ENCODE measurements at places on chromosomes 5 and 9.

DNA sequence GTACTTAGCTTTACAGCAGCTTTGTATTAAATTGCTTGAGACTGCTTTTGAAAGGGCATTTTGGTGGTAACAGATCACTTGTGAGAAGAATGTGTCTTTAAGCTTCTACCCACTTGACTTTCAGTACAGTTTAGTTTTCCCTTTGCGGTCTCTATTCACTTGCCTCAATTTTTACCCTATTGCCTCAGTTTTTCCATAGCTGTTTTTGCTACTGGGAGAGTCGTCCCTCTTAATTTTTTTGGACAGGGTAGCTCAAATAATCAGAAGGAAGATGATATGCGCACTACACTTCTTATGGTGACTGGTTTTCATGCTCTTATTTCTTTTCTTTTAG is 18.8 kb downstream of the UGCG start:
- no peak for DNase-seq

DNA sequence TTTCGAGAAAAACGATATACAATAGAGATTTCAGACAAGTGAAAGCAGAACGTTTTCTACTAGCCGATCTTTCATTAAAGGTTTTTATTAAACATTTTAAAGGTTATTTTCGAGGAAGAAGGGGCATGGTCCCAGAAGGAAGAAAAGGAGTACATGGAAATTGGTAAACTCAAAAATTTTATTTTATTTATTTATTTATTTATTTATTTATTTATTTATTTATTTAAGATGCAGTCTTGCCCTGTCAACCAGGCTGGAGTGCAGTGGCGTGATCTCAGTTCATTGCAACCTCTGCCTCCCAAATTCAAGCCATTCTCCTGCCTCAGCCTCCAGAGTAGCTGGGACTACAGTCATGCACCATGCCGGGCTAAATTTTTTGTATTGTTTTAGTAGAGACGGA is 77.4 kb downstream of the RANBP17 start:
- DNase-seq = no peak

- no peak for DNase-seq
Observed at GRCh38 chr5:127092690-127093089, 19.4 kb upstream of the C5orf63 start.

DNA sequence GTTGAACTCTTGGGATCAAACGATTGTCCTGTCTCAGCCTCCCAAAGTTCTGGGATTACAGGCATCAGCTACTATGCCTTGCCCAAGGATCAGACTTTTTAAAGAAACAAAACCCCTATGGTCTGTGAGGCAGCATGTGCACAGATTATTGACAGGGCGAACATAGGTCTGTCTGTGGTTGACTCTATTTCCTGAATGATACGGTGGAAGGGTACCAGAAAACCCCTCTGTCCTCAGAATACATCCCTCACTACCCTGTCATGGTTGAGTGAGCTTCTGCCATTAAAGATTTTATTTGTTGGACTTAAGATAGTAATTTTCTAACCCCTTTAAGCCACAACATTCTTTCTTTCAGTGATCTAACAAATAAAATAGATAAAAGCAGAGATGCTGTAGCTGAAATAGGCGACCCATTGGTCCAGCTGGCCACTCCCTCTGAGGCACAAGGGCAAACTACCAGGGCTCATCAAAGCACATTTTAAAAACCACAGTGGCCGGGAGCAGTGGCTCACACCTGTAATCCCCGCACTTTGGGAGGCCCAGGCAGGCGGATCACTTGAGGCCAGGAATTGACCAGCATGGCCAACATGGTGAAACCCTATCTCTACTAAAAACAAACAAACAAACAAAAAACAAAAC is 84.9 kb upstream of the ANKRD55 start:
- DNase-seq = no peak

DNA sequence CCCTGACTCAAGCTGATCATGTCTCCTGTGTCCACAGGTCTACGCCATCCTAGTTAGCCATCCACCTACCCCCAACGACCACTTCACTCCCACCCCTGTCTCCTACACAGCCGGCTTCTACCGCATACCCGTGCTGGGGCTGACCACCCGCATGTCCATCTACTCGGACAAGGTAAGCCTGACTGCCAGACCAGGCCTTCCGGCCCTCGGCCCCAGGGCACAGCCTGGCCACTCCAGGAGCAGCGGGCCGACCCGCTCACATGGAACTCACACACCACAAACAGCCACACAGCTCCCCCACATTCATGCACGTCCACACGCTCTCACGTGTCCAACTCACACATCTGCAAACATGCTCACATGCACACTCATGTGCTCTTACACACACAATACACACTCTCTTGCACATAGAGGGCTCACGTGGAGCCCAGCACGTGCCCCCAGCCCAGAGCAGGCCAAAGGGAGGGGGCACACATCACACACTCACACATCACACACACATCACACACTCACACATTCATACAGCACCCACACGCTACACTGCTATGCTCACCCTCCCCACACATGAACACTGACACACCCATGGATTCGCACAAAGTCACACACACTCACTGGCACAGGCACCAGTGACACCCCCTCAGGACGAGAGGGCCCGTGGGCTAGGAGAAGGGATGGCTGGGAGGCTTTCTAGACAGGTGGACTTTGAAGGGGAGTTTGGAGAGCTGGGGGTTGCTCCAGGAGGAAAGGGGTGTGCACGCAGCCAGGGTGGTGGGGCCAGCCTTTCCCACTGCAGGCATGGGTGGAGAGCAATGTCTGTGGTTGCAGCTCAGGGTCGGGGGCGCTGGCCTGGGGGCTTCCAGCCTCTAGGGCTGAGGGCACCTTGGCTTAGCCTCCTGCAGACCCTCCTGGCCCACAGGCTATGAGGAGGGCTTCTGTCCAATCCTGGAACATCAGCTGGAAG is 3.3 kb downstream of the GRIN1 start:
- no peak for DNase-seq

DNA sequence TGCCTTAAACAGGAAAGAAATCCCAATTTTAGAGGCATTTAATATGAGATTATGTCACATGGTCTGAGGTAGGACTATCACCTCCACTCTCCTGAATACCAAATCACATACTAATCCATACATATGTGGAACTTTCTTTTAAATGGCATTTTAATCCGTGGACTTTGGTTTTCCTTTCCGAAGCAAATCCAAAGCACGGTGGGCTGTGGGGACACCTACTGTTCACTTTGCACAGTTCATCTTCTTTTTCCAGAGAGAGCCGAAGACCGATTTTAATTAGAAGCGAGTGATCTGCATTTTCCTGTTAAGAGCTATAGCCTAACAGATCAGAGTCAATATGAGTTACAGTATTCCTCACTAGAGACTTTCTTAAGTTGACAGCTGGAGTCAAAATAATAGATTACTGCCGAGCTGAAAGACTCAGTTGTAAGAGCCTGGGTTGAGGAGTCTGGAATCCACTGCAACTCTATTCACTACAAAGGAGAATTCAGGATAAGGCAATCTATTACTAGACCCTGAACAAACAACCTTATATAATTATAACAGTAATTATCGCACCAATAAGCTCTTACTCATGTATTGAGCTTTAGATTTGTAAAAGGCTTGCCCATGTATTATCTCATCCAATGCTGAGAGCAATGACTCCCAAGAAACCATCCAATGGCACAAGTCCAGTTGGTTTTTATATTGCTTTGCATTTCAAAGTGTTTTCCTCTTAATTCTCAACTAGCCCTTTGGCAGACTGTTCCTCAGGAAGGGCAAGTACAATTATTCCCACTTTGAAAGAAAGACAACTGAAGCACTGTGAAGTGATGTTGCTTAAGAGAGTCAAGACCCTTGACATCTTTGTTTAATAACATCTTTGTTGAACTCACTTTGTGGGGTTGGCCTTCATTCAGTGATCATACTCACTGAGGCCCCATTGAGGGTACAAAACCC is 144.7 kb downstream of the TRPM6 start:
- DNase-seq = no peak

DNA sequence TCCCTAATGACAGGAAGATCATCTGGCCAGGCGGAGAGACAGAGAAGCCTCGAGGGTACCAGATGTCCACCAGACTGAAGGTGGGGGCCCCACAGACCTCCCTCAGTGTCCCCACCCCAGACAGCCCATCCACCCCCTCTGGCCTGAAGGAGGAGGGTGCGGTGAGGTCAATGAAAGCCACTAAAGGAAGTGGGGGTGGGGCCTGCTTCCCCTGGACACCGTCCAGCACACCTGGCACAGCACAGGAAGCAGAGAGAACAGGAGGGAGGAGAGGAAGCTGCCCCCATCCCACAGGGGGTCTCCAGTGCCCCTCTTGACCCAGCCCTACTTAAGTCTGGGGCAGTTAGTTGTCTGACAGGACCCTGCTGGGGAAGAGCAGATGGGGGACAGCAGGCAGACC is 11.2 kb downstream of the LRRC26 start:
- no peak for DNase-seq

DNA sequence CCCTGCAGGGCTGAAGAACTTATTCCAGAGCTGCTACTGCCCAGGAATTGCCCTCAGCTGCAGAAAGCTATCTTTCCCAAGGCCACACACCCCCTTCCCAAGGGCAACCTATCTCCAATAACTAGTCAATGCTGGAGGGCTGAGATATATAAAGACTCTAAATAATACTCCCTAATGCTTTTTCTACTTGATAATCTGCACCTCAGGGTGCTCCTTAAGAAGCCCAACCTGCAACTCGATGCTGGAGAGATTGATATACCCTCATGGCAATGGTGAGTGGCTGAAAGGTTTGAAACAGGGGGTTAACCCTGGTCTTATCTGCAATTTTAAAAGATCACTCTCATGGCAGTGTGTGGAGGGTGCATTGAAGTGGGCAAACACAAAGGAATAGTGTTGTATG is 142.7 kb upstream of the APC start:
- no peak for DNase-seq
